HCEC 1CT (cell line): ENCODE measurements at places on chromosomes 5 and 9.

- DNase-seq = no peak
Measured at GRCh38 chr9:91034521-91034920, 232.9 kb downstream of the SYK start.

DNA sequence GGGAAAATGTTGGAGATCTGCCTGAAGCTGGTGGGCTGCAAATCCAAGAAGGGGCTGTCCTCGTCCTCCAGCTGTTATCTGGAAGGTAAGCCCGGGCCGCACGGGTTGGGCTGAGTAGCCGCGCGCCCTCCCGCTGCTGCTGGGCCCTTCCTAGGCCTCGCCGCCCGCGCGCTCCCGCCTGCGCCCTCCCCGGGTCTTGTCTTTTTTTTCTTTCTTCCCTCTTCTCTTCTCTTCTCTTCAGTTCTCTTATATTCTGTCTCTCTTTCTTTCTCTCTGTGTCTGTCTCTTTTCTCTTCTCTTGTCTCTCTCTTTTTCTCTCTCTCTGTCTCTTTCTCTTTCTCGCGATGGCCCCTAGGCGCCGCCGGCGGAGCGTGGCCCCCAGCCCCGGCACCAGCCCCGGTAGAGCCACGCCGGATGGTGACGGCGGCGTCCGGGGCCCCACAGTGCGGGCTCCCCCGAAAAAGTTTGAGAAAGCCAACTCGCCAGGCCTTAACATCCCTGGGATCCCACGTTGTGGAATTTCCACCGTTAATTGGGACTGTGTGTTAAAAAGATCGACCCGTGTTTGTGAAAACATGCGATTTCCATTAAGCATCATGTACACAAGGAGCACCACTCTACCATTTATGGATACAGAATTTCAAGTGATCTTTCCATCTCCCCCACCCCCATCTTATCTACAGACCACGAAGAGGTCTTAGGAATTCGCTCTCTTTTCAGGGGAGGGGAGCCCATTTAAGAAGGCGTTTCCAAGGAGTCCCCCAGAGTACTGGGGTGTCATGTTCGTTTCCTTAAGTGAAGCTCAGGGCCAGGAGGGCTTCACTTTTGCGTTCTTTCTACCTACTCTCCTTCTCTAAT, 616 bp downstream of the ABL1 start:
- DNase-seq = peak; percentile 49

DNA sequence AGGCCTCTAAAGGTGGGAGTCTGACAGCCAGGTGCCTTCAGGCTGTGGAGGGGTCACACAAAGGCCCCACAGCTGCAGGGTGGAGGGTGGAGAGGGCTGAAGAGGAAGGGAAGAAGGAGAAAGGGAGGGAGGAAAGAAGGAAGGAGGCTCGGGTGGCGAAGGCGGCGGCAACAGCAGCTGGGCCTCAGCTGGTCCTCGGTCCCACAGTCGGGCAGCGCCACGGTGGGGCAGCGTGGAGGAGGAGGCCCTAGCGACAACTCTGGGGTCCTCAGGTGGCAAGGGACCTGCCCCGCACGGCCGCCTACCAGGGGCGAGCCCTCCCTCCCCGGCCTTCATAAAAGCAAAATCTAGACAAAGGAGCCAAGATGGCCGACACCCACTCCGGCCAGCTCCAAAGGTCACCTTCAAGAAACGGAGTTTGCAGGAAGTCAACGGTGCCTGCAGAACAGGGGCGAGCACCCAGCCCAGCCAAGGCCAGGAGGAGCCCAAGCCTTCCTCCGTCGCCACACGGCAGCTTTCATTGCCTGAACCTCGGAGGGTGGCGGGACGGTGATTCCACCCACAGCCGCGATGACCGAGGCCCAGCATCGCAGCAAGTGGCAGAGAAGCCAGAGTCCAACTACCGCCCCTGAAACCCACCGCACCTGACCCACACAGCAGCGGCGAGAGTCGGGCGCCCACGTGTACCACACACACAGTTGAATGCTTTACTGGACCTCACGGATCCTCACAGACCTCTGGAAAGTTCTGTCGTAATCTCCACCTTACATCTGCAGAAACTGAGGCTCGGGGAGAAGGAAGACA, 98.7 kb downstream of the VAV2 start:
- no peak for DNase-seq

DNA sequence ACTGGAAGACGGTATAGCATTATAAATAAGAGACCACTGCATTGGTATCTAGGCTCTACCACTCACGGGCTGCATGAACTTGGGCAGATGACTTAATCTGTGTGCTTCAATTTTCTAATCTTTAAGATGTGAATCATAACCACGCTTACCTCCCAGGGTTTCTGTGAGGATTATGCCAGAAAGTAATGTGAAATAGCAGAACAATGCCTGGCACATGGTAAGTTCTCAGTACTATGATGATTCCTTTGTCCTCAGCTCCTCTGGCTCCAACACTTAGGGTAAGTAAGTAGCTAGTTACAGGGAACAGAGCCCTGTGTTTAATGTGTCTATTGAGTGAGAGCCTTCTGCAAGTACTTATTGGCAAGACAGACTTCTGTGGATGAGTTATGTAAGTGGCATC, 31.1 kb downstream of the POU4F3 start:
- peak; percentile 51 for DNase-seq

DNA sequence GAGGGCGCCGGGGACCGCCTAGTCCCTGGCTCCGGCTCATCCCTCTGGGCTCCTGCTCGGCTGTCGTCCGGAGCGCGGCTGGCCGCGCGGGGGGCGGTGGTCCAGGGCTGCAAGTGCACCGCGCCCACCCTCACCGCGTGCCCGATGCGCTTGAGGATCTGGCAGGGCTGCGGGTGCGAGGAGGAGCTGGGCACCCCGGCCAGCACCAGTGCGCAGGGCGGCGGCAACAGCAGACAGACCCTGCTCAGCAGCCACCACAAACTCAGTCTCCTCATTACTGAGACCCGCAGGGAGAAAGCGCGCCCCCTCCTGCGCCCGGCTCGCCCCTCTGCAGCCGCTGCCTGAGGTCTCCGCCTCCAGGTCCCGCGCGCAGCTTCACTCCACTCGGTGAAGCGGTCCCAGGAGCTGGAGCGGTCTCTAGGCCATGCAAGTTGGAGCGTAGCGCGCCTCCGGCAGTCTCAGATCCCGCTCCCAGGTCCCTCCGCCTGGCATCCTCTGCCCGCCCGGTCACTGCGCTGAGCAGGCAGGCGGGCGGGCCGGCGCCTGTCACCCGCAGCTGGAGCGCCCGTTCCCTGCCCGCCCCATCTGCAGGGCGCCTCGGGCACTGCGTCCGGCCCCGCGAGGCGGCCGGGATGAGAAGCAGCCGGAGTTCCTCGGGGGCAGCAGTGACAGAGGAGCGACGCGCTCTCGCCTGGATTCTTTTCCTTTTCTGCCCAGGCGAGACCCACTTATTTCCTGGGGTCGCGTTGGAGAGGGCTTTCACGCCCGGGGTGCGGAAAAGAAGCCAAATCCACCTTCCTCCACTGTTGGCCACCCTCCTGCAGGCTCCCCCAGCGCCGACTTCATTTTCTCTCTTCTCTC, 512 bp downstream of the GRIN3A start:
- DNase-seq = no peak

- no peak for DNase-seq
Measured at GRCh38 chr5:150895431-150896428, 9.1 kb downstream of the ZNF300 start.

DNA sequence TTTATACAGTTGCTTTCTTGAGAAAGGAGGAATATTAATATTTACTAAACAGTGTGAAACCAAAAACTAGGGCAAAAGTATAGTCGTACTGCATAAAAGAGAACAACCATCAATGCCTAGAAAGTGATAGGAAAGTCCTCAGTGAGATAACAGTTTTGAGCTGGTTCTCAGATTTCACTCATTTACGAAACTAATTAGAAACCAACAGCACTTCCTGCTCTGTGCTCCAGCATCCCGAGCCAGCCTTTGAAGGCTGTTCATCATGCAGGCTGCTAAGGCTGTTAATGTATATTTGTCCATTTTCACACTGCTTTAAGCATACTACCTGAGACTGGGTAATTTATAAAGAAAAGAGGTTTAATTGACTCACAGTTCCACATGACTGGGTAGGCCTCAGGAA, 2039.9 kb downstream of the EFNA5 start:
- no peak for DNase-seq

- DNase-seq = peak; percentile 31
Measured at GRCh38 chr9:134066913-134067851, 644 bp downstream of the BRD3 start.

DNA sequence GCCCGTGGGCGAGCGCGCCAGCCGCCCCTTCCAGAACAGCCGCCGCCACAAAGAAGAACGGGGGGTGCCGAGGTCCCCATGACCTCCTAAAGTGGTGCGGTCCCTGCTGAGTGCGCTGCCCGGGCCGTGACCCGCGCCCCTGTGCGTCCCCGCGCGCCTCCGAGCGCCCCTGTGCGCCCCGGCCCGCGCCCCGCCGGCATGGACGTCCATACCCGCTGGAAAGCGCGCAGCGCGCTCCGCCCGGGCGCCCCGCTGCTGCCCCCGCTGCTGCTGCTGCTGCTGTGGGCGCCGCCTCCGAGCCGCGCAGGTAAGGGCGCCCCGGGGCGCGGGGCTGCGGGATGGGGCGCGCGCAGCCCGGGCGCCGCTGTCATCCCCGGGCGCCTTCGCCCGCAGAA, 384 bp downstream of the COL5A1 start:
- DNase-seq = no peak

GRCh38 chr9:70408393-70409040, 5.9 kb downstream of the KLF9 start:
- DNase-seq = no peak

DNA sequence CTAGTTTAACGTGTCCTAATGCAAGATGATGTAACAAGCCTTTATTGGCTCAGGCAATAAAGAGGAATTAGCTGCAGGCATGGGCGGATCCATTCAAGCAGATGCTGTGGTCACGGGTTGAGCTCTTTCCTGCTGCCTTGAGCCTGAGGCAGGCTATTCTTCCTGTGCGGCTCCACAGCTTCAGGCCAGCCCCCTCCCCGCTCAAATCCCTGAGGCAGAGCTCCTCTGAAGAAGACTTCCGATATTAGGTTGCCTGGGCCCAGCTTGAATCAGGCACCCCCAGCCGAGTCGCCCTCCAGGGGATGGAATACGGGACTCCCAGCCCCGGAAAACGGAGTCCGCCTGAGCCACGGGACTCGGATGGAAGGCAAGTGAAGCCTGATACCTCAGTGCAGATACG, 95.0 kb upstream of the RUFY1 start:
- no peak for DNase-seq

- DNase-seq = peak; percentile 16
Measured at GRCh38 chr5:11955331-11955730, 51.1 kb upstream of the CTNND2 start.

DNA sequence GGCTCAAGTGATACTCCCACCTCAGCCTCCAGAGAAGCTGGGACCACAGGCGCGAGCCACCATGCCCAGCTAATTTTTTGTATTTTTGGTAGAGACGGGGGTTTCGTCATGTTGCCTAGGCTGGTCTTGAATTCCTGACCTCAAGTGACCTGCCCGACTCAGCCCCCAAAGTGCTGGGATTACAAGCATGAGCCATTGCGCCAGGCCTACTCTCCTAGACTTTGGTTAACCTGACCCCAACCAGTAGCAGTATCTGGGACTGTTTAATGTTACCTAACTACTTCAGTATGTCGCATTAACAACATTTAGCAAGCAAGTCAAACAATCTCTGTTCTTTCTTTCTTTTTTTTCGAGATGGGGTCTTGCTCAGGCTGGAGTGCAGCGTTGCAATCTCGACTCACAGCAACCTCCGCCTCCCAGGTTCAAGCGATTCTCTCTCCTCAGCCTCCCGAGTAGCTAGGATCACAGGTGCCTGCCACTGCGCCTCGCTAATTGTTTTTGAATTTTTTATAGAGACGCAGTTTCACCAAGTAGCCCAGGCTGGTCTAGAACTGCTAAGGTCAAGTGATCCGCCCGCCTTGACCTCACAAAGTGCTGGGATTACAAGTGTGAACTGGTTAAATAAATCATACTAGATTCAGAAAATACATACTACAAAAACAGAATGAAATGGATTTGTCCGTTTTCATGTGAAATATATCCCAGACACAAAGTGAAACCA, 2.0 kb downstream of the AK3 start:
- DNase-seq = no peak
